ENCODE measurements at places on chromosomes 4 and X.
A peak's percentile ranks its signal among the peaks of the same experiment; 100 is the strongest.

- no peak for DNase-seq
These were observed 148.5 kb downstream of the PPP3CA start for GRCh38 chr4:101198682-101199339.

- DNase-seq: no peak
These were observed 79.4 kb downstream of the SYNPO2 start for GRCh38 chr4:118968005-118968404.

GRCh38 chr4:163776957-163777356, 282.5 kb downstream of the TMA16 start:
- DNase-seq: no peak

DNA sequence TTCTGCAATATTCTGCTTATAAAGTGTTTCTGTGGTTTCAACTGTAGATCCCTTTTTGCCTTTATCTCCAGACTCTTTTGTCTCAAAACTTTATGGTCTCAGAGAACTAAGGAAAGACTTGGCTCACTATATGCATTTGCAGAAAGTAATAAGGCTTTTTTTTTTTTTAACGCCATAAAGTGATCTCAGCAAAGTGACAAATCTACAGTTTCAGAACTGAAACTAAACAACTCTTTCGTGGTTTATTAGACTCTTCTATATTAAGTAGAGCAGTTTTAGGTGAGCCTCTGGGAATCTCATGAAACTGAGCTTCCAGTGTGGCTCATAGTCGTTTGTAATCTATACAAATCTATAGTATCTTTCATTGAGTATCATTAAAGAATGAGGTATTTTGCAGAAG, 15.3 kb downstream of the ATP7A start:
- no peak for DNase-seq

DNA sequence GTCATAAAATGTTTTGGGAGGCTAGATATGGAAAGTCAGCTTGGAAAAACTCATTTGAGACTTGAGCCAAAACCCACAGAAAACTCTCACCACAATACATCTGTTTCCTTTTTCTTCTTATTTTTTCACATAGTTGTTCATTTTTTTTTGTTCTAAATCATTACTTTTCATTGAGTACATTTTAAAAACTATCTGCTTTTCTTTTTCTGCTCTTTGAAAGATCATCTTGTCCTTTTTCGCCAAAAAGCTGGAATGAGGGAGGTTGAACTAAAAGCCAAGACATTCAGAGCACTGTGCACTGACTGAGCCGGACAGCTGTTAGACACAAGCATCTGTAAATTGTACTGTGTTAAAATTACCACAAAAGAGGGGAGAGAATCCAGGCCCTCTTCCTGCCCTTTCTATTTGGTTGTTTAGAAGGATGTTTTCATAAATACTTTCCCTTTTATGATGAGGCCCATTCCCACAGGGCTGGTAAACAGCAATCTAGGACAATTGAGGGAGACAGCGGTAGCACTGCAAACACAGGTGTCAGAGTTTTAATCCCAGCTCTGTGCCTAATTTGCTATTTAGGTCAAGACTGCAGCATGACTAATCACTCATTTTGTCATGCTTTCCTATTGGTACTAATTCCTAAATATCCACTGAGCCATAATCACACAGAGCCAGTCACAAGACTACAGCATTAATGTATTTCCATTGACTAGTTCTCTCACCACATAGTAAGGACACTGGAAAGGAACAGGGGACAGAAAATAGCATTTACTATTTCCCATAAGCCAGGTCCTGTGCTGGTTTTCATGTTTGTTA, 7.3 kb upstream of the RNF150 start:
- no peak for DNase-seq

DNA sequence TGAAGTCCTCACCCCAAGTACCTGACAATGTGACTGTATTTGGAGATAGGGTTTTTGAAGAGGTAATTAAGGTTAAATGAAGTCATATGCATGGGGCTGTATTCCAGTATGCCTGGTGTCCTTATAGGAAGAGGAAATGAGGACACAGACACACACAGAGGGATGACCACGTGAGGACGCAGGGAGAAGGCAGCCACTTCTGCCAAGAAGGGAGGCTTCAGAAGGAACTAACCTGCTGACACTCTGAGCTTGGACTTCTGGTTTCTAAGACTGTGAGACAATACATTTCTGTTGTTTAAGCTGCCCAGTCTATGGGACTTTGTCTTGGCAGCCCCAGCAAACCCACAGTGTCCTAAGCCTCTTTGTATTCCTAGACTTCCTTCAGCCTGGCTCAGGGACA, 3.0 kb upstream of the SLC2A9 start:
- no peak for DNase-seq

DNA sequence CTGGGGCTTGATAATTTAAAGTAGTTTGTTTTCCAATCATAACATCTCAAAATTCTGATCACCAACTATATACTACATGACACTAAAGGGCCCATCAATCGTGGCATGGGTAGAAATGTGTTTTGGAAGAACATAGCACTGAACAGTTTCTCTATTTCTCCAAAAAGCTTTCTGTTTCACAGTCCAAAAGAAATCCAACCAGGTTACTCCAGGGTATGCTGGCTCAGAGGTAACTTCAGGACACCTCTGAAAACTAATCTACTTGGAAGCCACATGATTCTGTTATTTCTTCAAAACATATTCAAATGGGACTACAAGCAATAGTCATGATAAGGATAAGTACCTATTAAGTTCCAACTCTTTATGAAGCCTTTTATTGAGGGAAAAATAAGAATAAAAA, 8.3 kb downstream of the PHKA1 start:
- no peak for DNase-seq

DNA sequence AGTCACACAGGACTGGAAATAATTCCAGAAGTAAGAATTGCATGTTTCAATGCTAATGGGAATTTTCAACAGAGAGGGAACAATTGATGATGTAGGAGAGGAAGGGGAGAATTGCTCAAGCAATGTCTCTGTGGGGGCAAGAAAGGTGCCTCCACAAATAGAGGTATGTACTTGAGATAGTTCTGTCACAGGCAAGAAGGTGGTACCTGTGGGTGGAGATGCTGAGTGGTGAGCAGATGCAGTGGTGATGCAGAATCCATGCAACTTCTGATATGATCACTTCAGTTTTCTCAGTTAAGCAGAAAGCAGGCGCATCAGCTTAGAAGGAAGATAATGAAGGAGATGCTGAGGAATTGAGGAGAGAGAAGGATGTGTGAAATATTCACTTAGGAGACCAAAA, 55.1 kb upstream of the SEC24B start:
- no peak for DNase-seq

DNA sequence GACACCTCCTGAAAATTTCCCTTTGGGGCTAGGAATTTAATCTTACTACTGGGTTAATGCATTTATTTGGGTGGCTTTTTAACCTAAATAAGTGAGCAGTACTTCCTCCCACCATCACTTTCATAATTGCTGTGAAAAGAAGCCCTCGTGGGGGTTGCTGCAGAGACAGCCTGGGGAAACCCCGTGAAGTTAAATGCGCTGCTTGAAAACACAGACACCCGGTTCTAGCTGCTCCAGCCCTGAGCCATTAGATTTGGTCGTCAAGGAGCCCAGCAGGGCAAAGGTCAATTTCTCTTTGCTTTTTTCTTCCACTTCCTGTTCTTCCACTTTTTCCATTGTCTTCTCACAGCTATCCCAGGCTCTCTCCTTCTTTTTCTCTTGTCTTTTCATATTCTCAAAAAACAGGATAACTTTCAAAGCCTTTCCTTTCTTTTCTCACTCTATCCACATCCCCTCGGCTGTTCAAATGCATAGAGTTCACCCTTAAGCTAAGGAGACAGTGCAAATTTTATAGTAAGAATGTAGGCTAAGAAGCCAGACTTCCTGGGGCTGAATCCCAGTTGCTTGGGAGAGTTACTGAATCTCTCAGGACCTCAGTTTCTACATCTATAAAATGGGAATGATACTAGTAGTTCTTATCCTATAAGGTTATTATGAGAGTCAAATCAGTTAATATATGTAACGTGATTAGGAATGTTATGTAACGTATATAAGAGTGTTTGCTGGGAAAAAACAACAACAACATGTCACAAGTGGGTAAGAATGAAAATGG, 91.5 kb upstream of the ZNF827 start:
- no peak for DNase-seq

DNA sequence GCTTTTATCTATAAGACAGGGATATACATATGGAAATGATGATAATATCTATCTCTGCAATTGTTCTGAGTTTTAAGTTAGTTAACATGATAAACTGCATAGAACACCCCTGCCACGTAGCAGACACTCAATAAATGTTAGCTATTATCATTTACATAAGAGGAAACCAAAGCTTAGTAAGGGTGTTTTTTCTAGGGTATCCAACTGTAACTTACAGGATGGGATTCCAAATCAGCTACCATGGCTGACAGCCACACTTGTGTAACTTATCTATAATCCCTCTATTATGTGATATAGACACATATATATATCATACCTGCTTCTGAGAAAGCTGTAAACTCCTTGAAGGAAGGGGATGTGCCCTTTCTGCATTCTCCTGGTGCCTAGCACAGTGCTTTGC, 1.1 kb upstream of the SPARCL1 start:
- DNase-seq: no peak

- no peak for DNase-seq
These were observed 347.4 kb downstream of the BCOR start for GRCh38 chrX:39750256-39750790.

DNA sequence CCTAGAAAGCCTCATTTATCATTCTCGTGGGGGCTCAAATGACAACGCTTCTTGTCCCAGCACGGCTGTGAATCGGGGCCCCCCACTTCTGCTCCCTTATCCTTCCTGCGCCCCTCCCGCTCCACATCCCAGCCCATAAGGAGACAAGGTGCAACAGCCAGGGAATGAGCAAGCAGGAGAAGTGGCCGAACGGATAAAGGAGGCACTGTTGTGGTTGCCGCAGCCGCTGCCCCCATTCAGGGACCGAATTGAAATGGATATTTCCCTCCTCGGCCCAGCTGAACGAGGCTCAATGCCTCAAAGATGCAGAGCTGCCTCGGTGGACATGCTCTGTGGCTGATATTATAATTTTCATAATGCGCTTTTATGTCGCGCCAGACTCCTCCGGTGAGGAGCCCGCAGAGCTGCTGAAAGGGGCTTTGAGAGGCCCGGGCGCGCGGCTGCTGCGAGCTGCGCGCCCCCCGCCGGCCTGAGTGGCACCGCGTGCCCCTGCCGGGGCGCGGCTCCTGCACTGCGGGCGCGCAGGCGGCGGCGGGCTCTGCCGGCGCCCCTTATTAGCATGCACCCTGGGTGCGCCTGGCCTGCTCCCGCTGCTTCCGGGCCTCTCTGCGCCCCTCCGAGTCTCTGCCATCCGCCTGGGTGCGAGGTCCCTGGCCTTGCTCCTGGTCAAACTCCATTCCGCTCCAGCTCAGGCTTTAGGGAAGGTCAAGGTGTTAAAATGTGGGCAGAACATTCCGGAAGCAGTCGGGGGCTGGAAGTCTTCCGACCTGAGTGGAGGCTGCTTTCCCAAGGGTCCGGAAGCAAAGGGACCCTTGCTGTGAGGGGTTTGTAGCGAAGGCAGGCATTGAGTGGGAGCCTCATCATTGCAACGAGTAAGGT, 68.2 kb upstream of the TMEM33 start:
- DNase-seq: no peak

GRCh38 chr4:7810783-7811535, 128.7 kb downstream of the AFAP1 start:
- DNase-seq: no peak

DNA sequence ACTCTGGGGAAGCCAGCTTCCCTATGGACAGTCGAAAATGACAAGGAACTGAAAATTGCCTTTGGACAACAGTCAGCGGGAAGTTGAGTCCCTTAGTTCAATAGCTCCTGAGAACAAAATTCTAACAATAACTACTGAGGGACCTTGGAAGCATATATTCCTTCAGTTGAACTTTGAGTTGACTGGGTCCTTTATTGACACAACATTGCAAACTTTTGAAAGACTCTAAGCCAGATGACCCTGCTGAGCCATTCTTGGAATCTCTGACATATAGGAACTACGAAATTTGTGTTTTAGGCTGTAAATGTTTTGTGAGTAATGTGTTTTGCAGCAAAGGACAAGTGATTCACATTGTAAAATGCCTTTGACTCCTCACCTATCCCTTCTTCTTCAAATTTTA, 548.8 kb upstream of the LCORL start:
- DNase-seq: no peak

- DNase-seq: no peak
These were observed 405.2 kb downstream of the FAT4 start for GRCh38 chr4:125719987-125720386.

GRCh38 chr4:128525992-128526630, 238.5 kb upstream of the PGRMC2 start:
- DNase-seq: no peak

DNA sequence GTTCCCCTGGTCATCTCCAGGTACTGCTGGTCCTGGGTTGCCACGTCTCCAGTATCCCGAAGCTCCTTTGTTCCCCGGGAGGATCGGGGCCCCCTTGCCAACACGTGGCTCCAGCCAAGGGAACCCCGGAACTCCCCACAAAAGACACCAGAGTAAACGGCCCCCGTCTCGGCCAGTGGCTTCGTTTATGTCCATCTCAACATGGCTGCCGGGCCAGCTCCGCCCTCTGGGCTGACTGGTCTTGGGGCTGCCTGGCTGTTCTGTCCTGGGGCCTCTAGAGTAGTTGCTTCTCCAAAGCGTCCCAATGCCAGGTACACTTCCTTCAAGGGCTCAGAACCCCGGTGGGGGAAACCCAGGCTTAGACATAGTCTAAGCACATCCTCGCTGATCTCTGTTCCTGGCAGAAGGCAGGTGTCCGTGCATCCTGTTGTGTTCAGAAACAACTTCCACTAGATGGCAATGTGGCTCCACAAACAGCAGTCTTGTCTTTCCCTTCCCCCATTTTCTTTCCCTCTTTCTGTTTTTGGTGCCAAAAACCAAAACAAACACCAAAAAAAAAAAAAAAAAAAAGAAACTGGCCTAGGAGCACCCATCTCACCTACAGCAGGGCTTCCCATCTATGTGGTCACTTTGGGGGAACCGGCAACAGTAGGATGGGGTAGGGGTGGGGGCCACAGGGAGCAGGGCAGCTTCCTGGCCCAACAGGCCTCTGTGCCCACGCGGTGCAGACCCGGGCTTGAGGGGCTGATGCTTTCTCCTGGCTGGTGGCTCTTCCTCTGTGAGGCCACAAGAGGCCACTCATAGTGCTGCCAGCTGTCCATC, 35.3 kb downstream of the NBDY start:
- peak; percentile 42 for DNase-seq

- no peak for DNase-seq
These were observed 6.3 kb upstream of the ZNF827 start for GRCh38 chr4:145944886-145945285.

DNA sequence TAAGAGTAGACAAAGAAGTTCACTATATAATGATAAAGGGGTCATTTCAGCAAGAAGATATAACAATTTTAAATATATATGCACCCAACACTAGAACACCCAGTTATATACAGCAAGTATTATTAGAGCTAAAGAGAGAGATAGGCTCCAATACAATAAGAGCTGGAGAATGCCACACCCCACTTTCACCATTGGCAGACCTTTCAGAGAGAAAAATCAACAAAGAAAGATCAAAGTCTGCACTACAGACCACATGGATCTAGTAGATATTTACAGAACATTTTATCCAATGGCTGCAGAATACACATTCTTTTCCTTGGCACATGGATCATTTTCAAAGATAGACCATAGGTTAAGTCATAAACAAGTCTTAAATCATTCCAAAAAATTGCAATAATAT, 479.7 kb upstream of the DIAPH2 start:
- no peak for DNase-seq

All from stimulated activated CD4-positive, alpha-beta T cell treated with anti-CD3 and anti-CD28 coated beads, TNF-alpha, amount 100 ng/mL, for 1 hour (primary cell).